WERI-Rb-1 (cell line): ENCODE measurements at places on chromosomes 6 and 20.

DNA sequence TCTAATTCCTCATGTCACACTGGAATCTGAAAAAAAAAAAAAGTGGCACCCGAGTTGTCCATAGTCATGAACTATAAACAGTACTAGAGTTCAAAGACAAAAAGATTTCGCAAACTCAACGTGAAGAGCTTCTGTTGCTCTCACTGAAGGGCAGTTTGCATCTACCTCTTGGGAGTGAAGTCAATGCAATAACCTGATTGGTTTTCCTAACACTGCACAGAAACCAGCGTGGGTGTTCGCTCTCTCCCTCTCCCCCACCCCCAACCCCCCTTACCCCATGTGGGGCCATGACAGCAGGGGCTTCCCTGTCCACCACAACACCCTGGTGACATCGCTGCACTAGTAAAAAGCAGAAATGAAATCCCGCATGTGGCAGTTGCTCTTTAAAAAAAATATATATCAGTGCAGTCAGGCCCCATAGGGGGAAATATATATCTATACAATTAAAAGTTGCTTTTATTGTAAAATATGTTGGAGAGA is 66.9 kb downstream of the GMPR start:
- DNase-seq: no peak

DNA sequence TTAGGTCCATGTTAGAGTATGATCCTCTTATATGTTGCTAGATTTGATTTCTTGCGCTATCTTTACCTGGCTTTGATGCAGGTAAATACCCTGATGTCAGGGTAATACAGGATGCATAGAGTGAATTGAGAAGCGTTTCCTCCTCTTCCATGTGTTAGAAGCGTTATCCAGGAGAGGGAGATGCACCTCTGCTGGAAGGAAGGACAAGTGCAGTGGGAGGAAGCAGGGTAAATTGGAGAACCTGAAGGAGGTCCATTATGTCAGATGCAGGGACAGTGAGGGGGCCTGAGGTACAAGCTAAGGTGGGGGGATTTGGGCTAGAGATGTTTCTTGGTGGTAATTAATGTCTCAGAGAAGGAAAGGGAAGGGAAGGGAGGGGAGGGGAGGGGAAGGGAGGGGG is 7.7 kb downstream of the SHLD1 start:
- DNase-seq: no peak

- no peak for DNase-seq
Measured at GRCh38 chr6:26163427-26164119, 76.3 kb downstream of the HFE start.

DNA sequence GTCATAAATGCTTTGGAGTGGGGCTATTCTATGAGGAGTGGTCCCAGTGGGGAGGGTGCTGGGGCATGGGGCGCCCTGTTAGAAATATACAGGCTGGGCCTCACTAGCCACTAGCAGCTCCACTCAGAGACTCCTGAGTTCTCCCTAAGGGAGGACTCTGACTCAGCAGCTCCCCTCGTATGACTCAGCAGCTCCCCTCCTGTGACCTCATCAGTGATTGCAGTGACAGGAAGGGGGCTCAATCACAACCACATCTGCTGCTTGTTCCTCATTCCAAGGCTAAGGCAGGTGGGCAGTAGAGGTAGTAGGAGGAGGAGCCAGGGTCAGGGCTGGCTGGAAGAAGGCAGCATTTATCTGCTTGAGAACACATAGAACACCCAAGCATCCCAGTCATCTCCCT is 73.7 kb downstream of the PRND start:
- no peak for DNase-seq

- no peak for DNase-seq
Measured at GRCh38 chr6:42363926-42364849, 87.5 kb downstream of the TRERF1 start.

- DNase-seq: no peak
Measured at GRCh38 chr6:50816947-50817645, 1.6 kb upstream of the TFAP2B start.

GRCh38 chr6:169791721-169792131 is 40.3 kb downstream of the ERMARD start:
- no peak for DNase-seq
